ENCODE measurements at places on chromosomes 3 and 15.

DNA sequence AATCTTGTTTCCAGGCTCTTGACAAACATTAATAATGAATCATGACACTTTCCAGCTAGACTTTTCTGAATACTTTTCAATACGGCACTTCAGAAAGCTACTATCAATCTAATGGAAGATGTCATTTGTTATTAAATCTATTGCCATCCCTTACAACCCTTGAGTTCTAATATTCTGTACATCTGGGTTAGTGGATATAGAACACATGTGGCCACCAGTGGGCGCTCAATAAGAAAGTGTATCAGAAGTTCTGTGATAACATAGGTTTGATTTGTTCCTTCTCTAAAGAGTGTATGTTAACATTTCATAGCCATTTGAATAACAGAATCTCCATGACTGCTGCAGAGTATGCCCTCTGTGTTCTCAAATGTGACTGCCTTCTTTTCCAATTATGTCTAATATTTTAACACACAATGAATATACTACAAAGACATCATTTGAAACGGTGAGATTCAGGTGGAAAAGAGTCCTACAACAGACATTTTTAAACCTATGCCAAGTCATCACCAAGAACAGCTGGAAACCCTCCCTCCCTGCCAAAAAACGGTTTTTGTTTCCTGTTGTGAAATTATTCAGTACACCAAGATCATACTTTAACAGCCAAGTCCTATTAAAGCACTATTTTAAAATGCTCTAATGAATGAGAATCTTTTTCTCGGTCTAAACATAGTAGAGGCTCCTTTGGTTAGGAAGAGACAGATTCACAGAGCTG is 22.2 kb downstream of the ALDH1A2 start:
- peak; percentile 51 for DNase-seq

- no peak for DNase-seq
These were observed 46.6 kb downstream of the FBLN2 start for GRCh38 chr3:13595485-13595884.

DNA sequence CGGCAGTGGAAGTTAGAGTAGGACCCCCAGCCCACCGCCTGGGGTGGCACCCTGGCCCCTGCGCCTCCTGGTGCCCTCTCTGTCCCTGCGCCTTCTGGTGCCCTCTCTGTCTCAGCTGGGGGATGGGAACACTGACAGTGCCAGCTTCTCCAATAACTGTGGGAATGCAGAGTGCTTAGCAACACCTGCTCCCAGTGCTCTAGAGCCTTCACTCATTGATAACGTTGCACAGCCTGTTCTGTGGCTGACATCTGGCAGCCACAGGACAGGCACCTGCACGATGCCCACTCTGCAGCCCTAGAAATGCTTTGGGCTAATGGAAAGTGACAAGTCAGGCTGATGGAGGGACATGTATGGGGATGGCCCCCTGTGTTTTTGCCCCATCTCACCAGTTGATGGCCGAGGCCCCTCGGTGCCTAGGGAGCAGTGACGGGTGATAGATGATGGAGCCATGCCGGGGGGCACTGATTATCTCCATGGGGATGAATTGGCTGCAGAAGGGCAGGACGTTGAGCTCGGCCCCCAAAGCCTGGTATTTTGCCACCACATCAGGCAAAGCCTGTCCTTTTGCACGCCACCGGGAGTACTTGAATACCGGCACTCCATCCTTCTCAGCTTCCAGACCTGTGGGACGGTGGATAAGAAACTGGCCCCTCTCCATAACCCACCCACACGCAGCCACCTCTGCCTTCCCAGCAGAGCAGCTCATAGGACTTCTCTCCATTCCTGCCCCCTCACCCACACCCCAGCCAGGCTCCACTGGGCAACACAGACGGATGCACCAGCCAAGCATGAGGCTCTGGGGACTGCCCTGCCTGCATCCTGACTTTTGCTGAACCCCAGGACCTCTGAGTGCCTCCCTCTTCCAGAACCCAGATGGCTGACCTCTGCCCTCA is 22.1 kb downstream of the ALDH1L1 start:
- no peak for DNase-seq

GRCh38 chr3:148269816-148270215 is 427.9 kb upstream of the AGTR1 start:
- DNase-seq = peak; percentile 11

- DNase-seq = no peak
These were observed 191.4 kb downstream of the TBL1XR1 start for GRCh38 chr3:177005718-177006405.

- no peak for DNase-seq
These were observed 185.9 kb downstream of the ERC2 start for GRCh38 chr3:56282341-56282740.

GRCh38 chr3:134449277-134449676 is 36.5 kb downstream of the ANAPC13 start:
- DNase-seq = peak; percentile 54

DNA sequence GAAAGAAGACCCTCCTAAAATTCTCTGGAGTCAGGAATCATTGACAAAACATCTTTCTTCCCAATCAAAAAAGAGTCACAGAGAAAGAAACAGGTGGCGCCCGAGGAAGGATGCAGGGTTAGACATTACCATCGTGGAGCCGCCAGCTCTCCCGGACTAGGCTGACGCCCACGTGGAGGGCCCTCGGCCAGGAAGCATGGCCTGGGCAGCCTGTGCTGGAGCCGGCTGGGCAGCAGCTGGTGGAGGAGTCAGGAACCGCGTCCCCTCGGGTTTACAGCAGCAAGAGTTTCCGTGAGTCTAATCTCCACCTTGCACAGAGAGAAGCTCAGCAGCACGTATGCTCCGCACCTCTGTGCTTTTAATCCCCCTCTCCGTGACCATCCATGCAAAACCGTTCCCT is 533.7 kb upstream of the ATP11B start:
- DNase-seq = no peak

GRCh38 chr3:169668072-169668956 is 4.8 kb upstream of the MECOM start:
- no peak for DNase-seq

GRCh38 chr3:71817262-71817661 is 32.3 kb upstream of the PROK2 start:
- no peak for DNase-seq

DNA sequence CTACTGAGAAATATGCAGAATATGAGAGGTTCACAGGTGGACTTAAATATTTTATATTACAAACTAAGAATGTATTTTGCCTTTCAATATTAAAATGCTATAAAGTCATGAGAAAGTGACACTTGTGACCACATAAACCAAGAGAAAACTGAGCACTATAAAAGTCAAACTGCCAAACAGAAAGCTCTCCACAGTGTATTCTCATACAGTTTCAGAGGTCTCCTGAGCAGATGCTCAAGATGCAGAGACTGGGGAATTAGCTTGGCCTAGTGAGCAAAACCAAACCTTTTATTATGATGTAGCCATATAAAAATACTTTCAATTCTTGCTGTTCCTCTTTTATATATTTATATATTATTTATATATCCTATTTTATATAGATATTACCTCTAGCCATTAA is 227.8 kb downstream of the TBC1D5 start:
- DNase-seq = no peak

- DNase-seq = no peak
These were observed 157.2 kb downstream of the CHDH start for GRCh38 chr3:53688989-53689388.

DNA sequence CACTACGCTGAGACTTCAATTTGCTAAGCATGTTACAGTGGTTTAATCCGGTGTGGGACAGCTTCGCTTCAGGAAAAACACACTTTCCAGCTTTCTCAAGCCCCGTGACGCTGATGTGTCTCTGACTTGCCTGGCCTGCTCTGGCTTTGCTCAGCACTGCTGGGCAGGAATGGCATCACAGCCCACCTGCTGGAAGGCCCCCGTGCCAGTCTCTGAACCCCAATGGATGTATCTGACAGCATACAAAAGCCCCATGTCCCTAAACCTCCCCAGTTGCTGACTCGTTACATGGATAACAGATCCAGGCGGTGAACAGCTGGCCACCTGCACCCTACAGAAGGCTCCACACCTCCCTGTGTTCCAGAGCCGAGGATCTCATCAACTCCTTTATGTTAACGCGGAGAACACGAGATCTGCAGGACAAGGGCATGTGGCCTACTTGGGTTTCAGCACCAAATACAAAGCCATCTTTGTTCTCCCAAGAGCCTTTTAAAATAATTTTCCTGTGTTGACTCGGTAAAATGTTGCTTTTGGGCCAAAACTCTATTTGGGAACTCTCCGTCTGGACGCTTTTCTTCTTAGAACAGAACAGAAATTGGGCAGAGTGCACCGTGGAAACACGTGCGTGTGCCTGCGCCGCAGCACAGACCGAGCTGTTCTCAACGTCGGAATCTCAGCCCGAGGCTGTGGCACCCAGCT is 61.4 kb downstream of the ATP10A start:
- no peak for DNase-seq

DNA sequence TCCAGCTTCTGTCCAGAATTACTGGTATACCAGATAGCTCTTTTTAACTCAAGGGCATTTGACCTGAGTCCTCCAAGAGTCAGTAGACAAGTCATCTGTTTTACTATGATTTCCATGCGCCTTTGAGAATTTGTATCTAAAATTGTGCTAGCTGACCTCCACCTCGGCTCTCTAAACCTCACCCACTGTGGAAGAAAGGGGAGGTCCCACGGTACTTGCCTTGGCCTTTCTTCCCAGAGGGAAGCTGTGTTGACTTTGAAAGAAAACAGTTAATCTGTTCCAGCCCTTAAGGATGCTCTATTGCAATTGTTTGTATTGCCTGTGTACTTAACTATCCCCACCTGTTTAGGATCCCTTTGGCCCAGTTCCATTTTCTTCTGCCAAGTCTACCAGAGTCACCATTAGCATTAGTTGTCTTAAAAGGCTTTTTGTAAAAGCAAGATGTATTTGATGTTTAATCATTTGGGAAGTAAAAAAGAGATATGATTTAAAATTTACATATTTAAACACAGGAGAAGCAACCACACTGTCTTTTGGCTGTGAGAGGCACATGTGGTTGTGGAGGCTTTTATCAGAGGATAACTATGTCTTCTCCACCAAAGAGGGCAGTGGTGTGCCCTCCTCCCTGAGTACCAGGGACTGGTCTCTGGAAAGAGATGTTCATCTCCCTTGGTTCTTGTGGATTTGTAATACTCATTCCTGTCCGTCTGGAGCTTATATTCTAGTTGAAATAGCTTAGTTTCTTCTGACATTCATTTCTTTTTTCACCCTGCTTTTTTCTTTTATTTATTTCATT is 88.8 kb downstream of the CRTC3 start:
- DNase-seq = no peak

DNA sequence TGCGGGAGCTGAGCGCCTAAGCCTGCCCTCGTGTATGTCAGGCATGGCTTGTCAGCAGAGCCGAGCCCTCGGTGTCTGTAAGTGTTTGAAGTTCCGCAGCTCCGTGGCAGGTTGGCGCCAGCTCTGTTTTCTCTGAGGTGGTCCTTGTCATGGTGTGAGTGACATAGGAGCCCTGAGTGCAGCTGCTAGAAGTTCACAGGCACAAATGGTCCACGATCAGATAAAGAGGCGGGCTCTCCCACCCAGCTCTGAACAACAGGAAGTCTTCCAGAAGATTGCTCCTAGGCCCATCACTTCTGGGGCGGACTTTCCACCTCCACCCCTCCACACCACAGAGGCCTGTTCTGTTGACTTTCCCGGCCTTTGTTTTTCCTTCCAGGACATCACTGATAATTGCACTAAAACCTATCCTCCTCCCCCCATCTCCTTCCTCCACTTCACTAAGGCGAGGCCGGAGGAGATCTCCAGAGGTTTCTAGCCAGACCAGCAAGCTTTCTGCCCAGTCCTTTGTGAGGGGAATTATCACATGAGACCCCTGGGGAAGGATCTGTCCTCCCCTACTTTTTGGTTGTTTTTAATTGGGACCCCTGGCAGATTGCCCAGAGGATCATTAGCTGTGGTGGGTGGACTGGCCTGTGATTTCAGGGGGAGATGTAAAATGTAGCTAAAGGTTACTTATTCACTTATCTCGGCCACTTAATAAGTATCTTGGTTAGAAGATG is 19.9 kb downstream of the ITPR1 start:
- no peak for DNase-seq

DNA sequence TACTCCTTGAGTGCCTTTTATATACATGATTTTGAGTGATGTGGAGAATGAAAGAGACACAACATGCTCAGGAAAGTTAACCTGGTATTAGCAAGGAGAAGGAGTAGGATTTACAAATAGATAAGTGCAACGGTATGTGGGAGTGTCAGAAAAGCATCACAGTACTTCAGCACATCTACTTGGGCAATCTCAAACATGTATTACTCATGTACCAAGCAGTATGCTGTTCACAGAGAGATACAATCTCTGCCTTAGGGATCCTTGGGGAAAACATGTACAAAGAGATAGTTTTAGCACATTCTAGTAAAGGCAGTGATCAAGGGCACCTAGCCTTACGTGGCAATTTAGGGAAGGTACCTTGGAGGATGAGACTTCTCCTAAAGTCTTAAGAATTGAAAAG is 146.5 kb downstream of the FILIP1L start:
- no peak for DNase-seq

DNA sequence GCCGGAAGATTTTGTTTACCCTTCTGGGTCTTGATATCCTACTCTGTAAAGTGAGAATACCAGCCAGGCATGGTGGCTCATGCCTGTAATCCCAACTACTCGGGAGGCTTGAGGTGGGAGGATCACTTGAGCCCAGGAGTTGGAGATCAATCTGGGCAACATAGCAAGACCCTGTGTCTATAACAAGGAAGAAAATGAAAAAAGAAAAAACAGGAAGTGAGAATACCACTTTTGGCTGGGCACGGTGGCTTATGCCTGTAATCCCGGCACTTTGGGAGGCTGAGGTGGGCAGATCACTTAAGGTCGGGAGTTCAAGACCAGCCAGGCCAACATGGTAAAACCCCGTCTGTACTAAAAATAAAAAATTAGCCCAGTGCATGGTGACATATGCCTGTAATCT is 36.9 kb downstream of the SFMBT1 start:
- DNase-seq = no peak

DNA sequence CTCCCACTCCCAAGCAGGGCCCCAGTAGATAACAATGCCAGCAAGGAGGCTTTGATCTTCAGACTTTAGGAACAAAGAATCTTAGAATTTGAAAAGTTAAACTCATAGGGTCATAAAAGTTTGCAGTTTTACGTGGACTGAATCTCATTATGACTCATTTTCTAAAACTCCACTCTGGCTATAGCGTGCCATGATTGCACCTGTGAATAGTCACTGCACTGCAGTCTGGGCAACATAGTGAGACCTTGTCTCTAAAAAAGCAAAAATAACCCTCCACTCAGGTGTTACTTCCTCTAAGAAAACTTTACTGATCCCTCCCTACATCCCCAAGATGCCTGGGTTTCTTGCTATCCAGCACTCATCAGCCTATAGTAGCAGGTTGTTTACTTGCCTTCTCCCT is 104.5 kb downstream of the IL20RB start:
- no peak for DNase-seq
